Renal cortical epithelial cell (primary cell): ENCODE measurements at places on chromosomes 7 and 10. TPM values are rescaled to one million over a fixed set of nuclear protein-coding genes. Genes with fewer than 3 reads are reported as not detected.

- no peak for DNase-seq
Observed at GRCh38 chr7:42469341-42469740, 232.3 kb upstream of the GLI3 start.

The ANKRD7 gene
- total RNA-seq = 3.6 and 4.6 TPM in 2 replicates

The CHCHD1 gene
- total RNA-seq = 13.1 and 21.4 TPM in 2 replicates

DNA sequence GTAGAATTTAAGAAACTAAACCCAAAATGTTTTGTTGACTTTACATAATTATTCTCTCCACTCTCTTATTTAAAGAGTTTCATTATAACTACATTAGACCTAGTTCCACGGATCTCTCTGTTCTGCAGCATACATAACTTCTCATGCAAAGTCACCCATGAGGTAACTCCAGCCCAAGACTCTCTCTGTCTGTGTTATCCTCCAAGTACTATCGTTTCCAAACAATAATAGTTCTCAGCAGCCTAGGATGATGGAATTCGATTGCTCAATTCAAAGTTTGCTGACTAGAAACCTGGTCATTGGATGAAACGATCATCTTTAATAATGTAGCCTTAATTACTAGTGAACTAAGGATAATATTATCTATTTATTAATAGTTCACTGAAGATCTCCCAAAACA lies 203.1 kb upstream of the PTN start:
- DNase-seq = no peak

GRCh38 chr10:50522908-50523307 lies 100.8 kb downstream of the SGMS1 start:
- no peak for DNase-seq

DNA sequence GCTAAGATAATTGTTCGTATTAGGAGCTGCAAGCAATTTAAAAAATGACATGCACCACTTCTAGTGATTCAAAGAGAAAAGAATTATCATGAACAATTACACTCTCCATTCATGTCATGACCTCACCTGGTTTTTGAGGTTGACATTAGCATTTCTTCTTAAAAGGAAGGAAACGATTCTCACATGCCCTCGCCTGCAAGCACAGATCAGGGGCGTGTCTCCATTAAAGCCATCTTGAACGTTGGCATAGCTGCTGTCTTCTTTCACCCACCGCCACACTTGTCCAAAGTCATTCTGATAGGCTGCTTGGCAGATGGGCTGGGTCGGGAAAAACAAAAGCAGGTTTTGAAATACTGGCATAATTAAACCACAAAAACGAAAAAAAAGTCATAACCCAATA lies 19.9 kb downstream of the ANKRD22 start:
- DNase-seq = no peak

DNA sequence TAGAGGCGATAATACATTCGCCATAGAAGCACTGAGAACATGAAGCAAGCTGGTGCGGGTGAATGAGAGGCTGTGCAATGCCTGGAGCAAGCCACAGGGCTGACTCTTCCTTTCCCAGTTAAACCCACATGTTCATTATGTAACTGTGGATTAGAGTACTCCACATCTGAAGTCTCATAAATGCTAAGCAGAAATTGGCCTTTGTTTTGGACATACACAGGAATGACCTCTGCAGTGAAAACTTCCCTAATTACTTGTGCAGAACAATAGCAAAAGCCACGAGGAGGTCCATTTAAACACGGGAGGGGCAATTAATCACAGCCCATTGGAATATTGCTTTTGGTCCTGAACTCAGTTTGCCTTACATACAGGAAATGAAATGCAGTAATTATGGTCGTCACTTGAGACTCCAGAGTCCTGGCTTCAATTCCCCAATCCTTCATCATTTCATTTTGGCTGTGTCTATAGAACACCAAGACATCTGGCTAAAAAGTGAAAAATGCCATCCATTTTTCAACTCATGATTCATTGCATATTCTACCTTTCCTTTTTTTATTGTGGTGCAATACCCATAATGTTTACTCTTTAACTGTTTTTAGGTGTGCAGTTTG lies 78.7 kb upstream of the CXCL12 start:
- DNase-seq = peak; percentile 3

DNA sequence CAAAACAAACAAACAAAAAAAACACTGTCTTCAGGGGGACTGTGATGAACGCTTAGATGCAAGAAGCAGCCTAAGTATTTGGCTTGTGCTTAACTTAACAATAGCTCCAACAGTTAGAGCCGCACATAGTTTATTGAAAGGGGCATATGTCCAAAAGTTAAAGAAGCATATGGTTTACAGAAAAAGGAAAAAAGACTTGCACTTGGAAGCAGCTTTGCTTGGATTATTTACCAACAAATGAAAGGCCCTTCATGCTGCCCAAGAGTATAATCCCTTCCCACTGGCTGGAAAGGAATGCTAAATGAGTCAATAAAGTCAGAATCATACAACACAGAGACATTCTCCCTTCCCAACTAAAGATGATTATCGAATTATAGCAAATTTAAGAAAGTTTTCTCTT lies 77.9 kb downstream of the GLI3 start:
- DNase-seq = no peak

- DNase-seq = peak; percentile 46
Observed at GRCh38 chr10:100186253-100187212, 704 bp upstream of the ERLIN1 start.

The PGAM2 gene
- total RNA-seq = 0.15 TPM in 1 of 2 replicates, not detected in the other
